ENCODE measurements at places on chromosomes 7 and 10. TPM values are rescaled to one million over a fixed set of nuclear protein-coding genes. Genes with fewer than 3 reads are reported as not detected.

Gene CACNB2
- total RNA-seq: 20.6 TPM

Gene SPAG6
- total RNA-seq: not detected

Gene SORBS1
- total RNA-seq: 742 TPM

Gene UTF1
- total RNA-seq: not detected

Gene ACHE
- 5.4 TPM for total RNA-seq

Gene BICC1
- 15.7 TPM for total RNA-seq

Gene ANLN
- total RNA-seq: 9.0 TPM

Gene ADAM22
- 1.9 TPM for total RNA-seq

Gene HOXA3
- 0.28 TPM for total RNA-seq

Gene OPN1SW
- total RNA-seq: not detected

Gene STN1
- 35.3 TPM for total RNA-seq

- no peaks in the 10 kb centered on the region for H3K27me3 ChIP-seq
- H3K36me3 ChIP-seq: no peaks in the 10 kb centered on the region
- H3K4me3 ChIP-seq: no peak overlapping the region
- peak overlapping the region; percentile 61 for H3K27ac ChIP-seq
- H3K4me1 ChIP-seq: no peaks in the 10 kb centered on the region
These were observed 15.3 kb downstream of the SH3PXD2A start for GRCh38 chr10:103839872-103840739.

DNA sequence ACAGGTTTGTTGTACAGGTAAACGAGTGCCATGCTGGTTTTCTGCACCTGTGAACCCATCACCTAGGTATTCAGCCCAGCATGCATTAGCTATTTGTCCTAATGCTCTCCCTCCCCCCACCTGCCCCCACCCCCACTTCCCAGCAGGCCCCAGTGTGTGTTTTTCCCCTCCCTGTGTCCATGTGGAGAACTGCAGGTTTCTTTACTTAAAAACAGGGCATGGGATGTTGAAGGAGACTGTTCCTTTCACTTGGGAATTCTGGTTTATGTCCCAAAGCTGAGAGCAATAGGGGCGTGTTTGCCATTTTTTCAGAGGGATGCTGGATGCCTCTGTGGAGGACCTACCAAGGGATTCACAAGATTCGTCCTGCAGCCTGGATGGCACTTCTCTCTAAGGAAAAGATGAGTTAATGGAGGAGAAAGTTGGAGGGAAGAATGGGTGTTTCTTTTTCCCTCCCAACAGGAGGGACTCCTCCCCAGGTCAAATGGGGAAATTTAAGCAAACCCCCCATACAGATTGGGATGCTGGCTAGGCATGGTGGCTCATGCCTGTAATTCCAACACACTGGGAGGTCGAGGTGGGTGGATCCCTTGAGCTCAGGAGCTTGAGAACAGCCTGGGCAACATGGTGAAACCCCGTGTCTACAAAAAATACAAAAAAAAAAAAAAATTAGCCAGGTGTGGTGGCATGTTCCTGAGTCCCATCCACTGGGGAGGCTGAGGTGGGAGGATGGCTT is 136.0 kb downstream of the GALNT17 start:
- H3K4me3 ChIP-seq: no peak overlapping the region
- no peak for DNase-seq
- no peak overlapping the region for H3K27ac ChIP-seq
- no peaks in the 10 kb centered on the region for H3K4me1 ChIP-seq
- no peaks in the 10 kb centered on the region for H3K27me3 ChIP-seq

GRCh38 chr7:155587486-155587885 is 41.1 kb upstream of the CNPY1 start:
- no peak for DNase-seq
- H3K4me3 ChIP-seq: no peak overlapping the region

GRCh38 chr7:131636092-131636491 is 79.7 kb upstream of the PODXL start:
- no peaks in the 10 kb centered on the region for H3K27me3 ChIP-seq
- H3K36me3 ChIP-seq: no peaks in the 10 kb centered on the region
- peak; percentile 85 for DNase-seq
- no peak overlapping the region for H3K4me3 ChIP-seq
- H3K27ac ChIP-seq: peak overlapping the region; percentile 32
- peaks cover 33% of the 10 kb centered on the region for H3K4me1 ChIP-seq

DNA sequence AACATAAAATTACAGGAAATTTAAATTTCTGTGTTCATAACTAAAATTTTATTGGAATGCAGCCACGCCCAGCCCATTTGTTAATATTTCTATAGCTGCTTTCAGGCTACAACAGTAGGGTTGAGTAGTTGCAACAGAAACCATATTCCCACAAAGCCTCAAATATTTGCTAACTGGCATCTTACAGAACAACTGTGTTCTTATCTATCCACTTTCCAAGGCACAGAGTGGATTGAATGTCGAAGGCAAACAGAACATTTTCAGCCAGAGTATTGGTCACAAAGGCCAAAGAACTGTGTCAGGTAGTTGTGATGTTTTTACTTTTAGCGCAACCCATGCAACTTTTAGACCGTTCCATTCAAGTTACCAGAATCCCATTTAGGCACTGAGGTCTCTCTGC is 51.1 kb upstream of the OPN4 start:
- no peaks in the 10 kb centered on the region for H3K36me3 ChIP-seq
- H3K27ac ChIP-seq: no peak overlapping the region
- H3K4me1 ChIP-seq: no peaks in the 10 kb centered on the region
- H3K4me3 ChIP-seq: no peak overlapping the region
- no peaks in the 10 kb centered on the region for H3K27me3 ChIP-seq

DNA sequence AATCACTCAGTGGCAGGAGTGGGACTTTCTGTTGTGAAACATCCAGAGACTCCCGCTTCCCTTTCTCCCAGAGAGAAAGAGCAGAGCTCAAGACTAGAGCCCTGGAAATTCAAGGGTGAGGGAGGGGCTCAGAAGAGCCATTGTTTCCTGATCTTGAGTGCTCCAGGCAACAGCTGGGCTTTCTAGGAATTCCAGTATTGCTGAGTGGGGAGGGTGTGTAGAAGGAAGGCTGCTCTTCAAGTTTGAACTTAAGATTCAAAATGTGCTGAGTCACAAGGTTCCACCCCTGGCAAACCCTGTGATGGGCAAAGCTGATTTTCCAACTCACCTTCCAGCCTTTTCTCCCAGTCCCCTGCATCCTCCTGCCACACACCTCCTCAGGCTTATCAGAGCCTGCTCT is 42.3 kb upstream of the MSRB2 start:
- H3K27ac ChIP-seq: no peak overlapping the region
- H3K4me3 ChIP-seq: no peak overlapping the region
- H3K36me3 ChIP-seq: no peaks in the 10 kb centered on the region
- peaks cover 2% of the 10 kb centered on the region for H3K4me1 ChIP-seq
- no peaks in the 10 kb centered on the region for H3K27me3 ChIP-seq

DNA sequence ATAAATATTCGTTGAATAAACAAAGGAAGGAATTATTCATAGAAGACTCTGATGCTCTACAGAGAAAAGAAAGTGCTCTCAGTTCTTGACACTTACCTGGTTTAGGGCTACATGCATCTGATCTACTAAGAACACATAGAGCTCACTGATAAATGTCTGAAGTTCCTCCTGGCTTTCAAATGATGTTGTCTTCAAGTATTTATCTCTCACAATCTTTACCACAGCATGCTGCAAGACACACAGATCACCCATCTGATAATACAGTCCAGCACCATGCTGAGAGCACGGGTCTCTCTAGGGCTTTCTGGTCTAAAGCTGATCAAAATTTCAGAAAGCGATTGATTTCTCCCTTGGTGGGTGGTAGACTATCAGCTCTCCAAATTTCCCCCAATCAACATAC is 44.5 kb upstream of the MRPS16 start:
- no peaks in the 10 kb centered on the region for H3K4me1 ChIP-seq
- H3K27me3 ChIP-seq: no peaks in the 10 kb centered on the region
- no peak overlapping the region for H3K27ac ChIP-seq
- H3K4me3 ChIP-seq: no peak overlapping the region
- DNase-seq: no peak

DNA sequence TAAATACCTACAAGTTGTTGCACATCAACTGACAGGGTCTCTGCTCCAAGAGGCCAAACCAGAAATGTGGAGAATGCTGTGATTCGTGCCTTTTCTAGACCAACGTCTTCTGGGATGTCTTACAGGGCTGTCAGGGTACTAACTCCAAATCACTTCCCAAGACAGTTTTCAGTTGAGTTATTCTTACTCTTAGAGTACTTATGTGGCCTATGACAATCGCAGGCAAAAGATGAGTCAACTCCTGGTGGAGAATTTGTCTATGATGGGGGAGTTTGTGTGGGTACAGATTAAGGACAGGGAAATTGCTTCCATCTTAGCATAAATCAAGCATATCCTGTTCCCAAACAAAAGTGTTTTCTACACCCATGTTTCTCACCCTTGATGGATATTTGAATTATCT is 734.8 kb downstream of the TNS3 start:
- H3K4me3 ChIP-seq: no peak overlapping the region
- no peak for DNase-seq
- H3K27me3 ChIP-seq: no peaks in the 10 kb centered on the region

GRCh38 chr10:59985639-59986038 is 79.3 kb upstream of the CCDC6 start:
- H3K27ac ChIP-seq: no peak overlapping the region
- H3K4me3 ChIP-seq: no peak overlapping the region
- no peaks in the 10 kb centered on the region for H3K27me3 ChIP-seq
- H3K4me1 ChIP-seq: no peaks in the 10 kb centered on the region
- no peak for DNase-seq

DNA sequence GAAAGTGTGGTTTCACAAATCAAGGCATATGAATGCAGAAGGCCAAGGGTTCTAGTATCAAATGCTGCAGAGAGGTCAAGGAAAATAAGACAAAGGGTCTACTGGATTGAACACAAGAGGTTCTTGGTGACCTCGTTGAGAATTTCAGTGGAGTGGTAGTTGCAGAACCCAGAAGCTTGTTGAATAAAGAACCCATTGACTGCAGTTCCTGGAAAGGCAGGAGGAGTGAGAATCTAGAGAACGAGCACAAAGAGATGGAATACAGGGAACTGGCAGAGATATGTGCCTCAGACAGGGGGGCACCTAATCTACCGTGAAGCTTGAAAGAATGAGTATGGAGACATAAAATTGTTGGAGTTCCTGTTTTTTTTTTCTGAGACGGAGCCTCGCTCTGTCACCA is 3.5 kb upstream of the SEPTIN7 start:
- H3K27ac ChIP-seq: no peak overlapping the region
- DNase-seq: no peak
- H3K27me3 ChIP-seq: no peaks in the 10 kb centered on the region
- no peak overlapping the region for H3K4me3 ChIP-seq

GRCh38 chr7:76262683-76263402 is 39.6 kb upstream of the HSPB1 start:
- H3K27me3 ChIP-seq: peaks cover 3% of the 10 kb centered on the region
- H3K4me3 ChIP-seq: no peak overlapping the region
- no peak for DNase-seq
- no peaks in the 10 kb centered on the region for H3K36me3 ChIP-seq
- no peak overlapping the region for H3K27ac ChIP-seq

- no peaks in the 10 kb centered on the region for H3K36me3 ChIP-seq
- peak within 1 kb of the TSS; percentile 78 for H3K4me3 ChIP-seq
- DNase-seq: no peak
- H3K27me3 ChIP-seq: no peaks in the 10 kb centered on the region
- no peaks in the 10 kb centered on the region for H3K4me1 ChIP-seq
These were observed at the start of gene VIPR2 for GRCh38 chr7:159144758-159145489. Gene VIPR2 (minus strand): TSS chr7:159144867. CDS start chr7:159144771, 96 bp downstream.

DNA sequence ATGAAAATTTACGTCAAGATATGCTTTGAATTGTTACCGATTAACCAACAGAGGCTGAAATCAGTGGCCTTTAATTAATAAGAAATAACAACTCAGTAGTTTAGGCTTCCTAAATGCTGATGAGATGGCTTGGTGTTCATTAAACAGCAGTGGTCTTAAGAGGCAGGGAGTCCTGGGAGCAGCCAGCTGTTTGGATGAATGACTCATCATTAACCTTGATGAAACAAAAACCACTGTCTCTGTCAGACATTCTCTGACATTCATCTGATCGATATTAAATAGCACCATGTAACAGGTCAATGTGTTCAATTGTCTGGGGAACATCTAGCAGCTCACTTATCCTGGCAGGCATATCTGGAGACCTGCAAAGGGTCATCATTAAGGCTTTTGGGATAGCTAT is 234.2 kb upstream of the LRRN3 start:
- no peak overlapping the region for H3K27ac ChIP-seq
- H3K4me3 ChIP-seq: no peak overlapping the region
- DNase-seq: no peak
- H3K36me3 ChIP-seq: no peaks in the 10 kb centered on the region
- H3K4me1 ChIP-seq: no peaks in the 10 kb centered on the region

DNA sequence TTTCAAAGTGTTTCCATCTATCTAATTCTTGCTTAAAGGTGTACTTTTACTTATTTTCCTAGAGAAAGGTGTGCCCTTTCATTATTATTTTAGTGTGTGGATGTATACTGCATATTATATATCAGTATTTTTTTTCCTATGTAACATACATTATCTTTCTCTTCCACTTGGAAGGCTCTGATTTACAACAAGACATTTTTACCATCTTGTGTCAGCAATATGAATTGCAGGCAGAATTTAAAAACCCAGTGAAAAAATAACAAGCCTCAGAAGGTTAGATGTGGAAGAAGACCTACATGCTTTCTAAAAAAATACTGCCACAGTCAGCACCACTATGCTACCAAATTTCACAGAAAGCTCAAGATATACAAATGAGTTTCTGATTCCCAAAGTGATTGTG is 327.7 kb upstream of the STEAP1 start:
- no peak overlapping the region for H3K4me3 ChIP-seq
- H3K36me3 ChIP-seq: no peaks in the 10 kb centered on the region
- no peaks in the 10 kb centered on the region for H3K27me3 ChIP-seq
- DNase-seq: no peak
- no peaks in the 10 kb centered on the region for H3K4me1 ChIP-seq
- no peak overlapping the region for H3K27ac ChIP-seq

DNA sequence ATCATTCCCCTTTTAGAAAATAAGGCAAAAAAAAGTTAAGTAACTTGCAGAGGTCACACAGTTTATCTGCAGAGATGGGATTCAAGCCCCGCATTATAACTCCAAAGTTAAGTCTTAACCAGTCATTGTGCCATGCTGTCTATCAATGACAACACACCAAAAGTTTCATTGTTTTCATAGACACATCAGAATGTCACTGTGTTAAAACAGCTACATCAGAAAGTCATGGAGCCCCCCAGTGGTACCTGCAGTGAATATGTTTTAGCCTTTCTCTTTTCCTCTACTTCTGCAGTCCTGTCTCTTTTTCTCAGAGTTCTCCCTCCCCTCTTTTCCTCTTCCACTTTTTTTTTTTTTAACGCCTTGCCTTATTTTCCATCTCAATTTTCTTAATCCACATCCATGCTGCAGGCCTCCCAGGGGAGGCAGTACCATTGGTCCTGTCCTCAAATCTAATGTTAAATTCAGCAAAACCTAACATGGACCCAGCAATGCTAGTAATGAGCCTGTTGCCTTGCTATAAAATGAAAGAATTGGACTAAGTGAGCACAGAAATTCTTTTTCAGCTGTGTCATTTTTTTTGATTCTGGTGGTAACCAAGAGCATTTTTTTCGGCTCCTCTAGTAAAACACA is 3.8 kb upstream of the NRCAM start:
- DNase-seq: no peak
- no peak overlapping the region for H3K27ac ChIP-seq
- peaks cover 16% of the 10 kb centered on the region for H3K4me1 ChIP-seq
- peaks cover 5% of the 10 kb centered on the region for H3K27me3 ChIP-seq

Data from right atrium auricular region (tissue), 2 donors.